ENCODE measurements at places on chromosomes 11 and 22. TPM values are rescaled to one million over a fixed set of nuclear protein-coding genes. Genes with fewer than 3 reads are reported as not detected.

GRCh38 chr11:8230178-8230859, 33.4 kb downstream of the LMO1 start:
- no peak for DNase-seq

Gene KRTAP5-7
- polyA plus RNA-seq: not detected

DNA sequence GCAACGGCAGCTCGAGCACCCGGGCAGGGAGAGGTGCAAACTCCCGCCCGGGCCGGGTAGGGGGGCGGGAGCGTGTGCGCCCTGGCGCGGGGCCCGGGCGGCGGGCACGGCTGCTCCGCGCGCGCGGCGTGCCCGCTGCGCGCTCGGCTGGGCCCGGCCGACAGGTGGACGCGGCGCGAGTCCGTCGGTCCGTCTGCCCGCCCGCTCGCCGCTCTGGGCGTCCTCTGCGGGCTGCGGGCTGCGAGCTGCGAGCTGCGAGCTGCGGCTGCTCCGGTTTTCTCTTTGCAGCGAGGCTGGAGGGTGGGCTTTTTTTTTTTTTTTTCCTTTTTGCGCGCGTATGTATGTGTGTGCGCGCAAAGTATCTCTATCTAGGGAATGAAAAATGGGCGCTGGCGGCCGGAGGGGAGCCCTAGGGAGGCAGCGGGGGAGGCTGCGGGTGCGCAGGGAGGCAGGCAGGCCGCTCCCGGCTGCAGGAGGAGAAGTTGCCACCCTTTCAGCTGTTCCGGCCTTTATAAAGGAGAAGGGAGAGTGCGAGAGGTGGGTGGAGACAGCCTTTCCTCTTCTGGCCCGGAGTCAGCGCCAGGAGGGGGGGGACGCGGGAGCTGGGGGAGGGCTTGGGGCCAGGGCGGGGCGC, at the start of gene PDGFB:
Gene PDGFB (minus strand): TSS at position 487 of the 634 bp plus-strand sequence. CDS start 1,019 bp downstream, outside the sequence.
- peak; percentile 77 for DNase-seq

- DNase-seq: no peak
Observed at GRCh38 chr11:6988506-6988905, 31.6 kb downstream of the ZNF214 start.

DNA sequence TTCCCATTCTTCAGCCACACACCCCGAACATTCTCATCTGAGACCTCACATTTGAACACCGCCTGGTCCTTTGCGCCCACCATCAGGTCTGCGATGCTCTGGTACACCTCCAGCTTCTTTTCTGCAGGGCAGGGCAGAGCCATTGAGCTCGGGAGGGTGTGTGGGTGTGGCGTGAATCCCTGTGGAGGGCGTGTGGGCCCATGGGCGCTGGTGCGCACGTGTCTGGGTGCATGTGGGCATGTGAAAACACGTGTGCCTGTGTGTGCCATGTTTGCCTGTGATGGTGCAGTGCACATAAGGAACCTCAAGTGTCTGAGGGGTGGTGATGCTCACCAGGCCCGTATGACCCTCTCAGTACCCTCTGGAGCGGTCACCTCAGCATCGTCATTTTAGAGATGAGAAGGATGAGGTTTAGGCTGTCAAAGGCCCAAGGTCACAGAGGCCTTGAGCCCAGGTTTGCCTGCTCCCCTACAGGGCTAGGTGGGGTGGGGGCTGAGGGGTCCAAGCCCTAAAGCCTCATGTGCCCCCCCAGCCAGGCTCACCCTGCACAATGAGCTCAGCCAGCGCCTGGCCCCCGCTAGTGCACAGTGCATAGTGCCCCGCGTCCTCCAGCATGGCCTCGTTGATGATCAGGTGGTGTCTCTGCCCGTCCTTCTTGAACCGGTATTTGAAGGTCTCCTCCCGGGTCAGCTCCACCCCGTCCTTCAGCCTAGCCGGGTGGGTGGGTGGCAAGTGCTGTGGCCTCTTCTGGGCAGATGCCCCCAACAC, 10.3 kb downstream of the MYBPC3 start:
- no peak for DNase-seq

DNA sequence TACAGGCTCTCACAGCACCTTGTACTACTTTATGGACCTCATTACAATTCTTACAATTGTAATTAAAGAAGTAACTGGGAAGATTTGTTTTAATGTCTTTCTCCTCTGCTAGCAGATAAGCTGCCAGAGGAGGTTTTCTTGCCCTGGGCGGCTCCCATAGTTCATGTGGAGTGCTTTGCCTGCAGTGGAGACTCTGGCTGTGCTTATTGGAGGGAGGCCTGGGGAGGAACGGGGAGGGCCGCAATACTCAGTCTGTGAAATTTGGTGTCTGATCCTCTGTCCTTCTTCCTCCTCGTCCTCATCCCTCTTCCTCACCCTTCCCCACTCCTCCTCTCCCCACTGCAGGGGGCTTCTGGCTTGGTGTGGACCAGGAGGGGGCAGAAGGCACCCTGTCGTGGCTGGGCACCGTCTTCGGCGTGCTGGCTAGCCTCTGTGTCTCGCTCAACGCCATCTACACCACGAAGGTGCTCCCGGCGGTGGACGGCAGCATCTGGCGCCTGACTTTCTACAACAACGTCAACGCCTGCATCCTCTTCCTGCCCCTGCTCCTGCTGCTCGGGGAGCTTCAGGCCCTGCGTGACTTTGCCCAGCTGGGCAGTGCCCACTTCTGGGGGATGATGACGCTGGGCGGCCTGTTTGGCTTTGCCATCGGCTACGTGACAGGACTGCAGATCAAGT, 5.6 kb downstream of the SLC35C1 start:
- DNase-seq: no peak

GRCh38 chr11:119551420-119552105, 128.6 kb upstream of the THY1 start:
- DNase-seq: no peak

- no peak for DNase-seq
Observed at GRCh38 chr11:70089631-70090030, 11.5 kb downstream of the ANO1 start.

GRCh38 chr11:6405846-6406245, 13.0 kb downstream of the APBB1 start:
- no peak for DNase-seq

DNA sequence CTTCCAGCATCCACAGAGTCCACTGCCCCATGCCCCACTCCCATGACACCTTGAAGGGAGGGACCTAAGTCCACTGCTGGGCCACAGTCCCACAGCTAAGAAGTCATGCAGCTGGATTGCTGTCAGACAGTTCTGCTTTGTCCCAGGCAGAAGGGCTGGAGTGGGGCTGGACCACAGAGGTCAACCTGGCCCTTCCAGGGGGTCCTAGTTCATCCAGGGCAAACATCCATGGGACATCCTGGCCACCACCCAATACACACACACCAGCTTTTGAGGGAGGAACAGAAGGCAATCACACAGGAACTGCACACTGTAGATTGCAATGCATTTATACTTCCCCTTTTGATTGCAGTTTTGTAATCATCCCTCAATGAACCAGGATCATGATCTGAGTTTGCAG, 11.3 kb upstream of the APOL4 start:
- DNase-seq: no peak

Gene PHF21B
- 0.32 TPM for polyA plus RNA-seq

Gene OR51L1
- polyA plus RNA-seq: not detected

GRCh38 chr22:47006433-47006832, 244.0 kb downstream of the TBC1D22A start:
- DNase-seq: no peak

Gene MS4A6A
- polyA plus RNA-seq: 18.8 TPM

DNA sequence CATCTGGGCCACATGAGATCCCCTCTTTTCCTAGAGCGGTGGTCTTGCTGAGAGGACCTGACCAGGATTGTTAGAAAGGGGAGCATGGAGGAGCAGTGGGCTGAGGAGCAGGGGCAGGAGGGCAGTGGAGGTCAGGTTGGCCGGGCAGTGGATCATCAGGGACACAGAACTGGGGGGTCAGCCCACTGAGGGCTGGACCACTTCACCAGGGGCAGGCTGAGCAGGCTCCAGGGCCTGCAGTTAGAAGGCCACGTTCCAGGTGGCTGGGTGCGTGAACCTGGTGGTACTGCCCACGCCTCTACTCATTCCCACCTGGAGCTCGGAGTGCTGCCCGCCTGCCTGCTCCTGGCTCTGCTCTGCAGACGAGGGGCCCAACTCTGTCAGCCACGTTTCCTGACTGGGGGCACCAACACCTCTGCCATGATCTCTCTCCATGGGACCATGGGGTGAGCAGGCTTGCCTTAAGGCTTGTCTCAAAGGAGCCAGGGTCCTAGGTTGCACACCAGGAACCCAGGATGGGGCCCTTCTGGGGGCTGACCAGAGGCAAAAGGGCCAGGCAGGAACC, 9.7 kb downstream of the MRGPRF start:
- no peak for DNase-seq

Gene CREBZF
- polyA plus RNA-seq: 45.1 TPM

DNA sequence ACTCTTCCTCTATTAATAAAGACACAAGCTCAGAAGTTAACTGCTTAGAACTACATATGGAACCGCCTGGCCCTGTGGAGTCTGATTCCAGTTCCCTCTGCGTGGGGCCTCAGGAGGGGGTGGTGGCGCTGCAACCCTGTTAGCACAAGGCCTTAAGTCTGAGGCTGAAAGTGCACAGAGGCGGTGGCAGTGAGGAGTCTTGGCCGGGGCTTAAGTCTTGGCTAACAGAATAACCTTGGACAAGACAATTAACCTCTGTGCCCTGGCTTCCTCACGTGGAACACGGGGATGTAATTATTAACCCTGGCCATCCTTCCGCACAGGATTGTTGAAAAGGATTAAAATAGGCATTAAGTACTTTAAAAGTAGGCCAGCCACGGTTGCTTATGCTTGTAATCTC, 191.5 kb downstream of the CEP164 start:
- peak; percentile 35 for DNase-seq

- no peak for DNase-seq
Observed at GRCh38 chr22:23395530-23396361, 184.3 kb downstream of the IGLL1 start.

DNA sequence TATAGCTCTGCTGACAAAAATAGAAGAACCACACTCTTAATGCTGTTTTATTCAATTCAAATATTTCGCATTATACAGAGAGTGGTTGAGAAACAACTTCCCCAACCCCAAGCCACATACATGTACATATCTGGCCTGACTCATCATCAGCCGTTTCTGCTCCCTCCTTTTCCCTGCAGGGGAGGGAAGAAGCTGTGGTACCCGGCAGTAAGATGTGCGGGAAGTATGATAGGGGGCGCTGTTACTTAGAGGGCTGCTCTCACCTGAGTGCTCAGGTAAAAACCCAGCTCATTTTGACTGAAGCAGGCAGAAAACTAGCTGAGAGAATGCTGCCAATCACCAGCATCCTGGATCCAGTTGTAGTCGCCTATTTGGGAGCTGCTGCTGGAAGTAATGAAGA, 85.5 kb downstream of the NELL1 start:
- peak; percentile 15 for DNase-seq

- no peak for DNase-seq
Observed at GRCh38 chr11:62830904-62831519, 839 bp downstream of the STX5 start.

DNA sequence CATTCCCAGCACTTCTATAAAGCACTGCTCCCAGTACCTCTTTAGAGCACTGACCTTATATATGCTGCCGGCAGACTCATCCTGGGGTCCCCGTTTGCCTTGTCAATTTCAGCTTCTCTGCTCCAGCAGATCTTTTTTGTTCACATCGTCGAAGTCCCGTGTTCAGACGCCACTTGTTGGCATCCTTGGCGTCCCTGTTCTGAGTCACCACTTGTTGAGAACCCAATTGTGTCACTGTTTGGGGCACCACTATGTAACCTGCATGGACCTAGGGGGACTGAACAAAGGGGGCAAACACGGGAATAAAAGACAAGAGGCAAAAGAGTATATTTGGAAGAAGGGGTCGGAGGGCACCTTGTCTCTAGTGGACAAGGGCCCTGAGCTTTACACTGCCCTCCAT, 25.5 kb downstream of the OR10A6 start:
- no peak for DNase-seq

GRCh38 chr11:107282195-107282594, 175.4 kb downstream of the CWF19L2 start:
- DNase-seq: no peak

DNA sequence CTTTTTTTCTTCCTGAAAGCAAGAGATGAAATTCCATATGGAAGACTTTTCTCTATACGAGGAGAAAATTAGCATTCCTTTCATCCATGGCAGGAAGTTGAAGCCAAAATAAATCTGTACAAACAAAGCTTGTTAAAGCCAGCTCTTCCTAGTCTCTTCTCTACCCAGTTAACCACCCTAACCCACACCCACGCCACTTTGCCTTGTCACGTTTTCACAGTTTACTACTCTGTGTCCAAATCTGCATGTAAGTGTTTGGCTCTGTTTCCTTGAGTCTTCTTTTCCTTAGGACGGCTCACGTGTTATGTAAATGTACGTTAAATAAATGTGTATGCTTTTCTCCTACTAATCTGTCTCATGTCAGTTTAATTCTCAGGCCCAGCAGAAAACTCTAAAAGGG, 7.1 kb upstream of the HMOX1 start:
- DNase-seq: no peak

GRCh38 chr11:71420455-71421241, 27.5 kb downstream of the DHCR7 start:
- DNase-seq: peak; percentile 17

Gene SCGB1C1
- polyA plus RNA-seq: not detected

Gene MRGPRX3
- polyA plus RNA-seq: not detected

DNA sequence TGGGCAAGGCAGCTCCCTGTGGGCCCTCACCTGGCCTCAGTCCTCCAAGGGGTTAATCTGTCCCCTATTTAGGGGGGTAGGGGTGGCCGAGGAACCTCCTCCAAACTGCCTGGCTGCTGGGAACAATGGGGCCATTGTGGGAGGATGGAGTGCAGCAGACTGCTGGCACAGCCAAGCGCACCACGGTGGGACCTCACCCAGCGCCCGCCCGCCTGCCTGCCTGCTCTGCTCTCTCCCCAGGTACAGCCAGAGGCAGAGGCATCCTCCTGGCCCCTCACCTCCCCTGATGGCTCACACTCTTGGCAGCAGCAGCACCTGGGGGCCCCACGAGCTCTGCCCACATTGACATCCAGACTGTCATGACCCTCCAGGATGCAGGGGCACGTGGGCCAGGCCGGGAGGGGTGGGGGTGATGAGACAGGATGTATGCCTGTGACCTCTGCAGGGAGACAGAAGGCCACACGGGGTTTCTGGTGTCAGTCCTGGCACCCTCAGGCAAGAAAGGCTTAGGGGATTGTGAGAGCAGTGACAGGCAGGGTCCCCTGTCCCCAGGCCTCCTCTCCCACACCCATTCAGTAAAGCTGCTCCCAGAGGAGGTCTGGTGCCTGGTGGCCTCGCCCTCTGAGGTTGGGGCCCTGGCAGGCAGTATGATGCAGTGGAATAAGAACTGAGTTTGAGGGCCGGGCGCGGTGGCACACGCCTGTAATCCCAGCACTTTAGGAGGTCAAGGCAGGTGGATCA, 11.4 kb downstream of the BCL9L start:
- DNase-seq: peak; percentile 53

GRCh38 chr11:72102631-72102945, 509 bp downstream of the LAMTOR1 start:
- DNase-seq: no peak

DNA sequence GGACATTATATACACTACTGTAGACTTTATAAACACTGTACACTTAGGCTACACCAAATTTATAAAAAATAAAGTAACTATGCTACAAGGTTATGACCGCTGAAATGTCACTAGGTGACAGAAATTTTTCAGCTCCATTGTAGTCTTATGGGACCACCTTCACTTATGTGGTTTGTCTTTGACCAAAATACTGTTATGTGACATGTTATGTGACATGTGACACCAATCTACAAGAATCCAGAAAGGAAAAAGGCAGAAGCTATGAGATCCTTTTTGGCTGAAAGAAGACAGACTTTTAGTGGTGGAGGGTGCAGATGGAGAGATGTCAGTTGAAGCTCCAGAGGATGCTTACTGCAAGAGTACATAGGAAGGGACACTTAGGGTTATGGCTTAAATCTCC, 1378.4 kb upstream of the TENM4 start:
- DNase-seq: no peak

All from muscle of leg (tissue), 16 donors.